Stimulated activated CD8-positive, alpha-beta memory T cell treated with anti-CD3 and anti-CD28 coated beads, Interleukin-4, amount 100 ng/mL, for 1 hour (primary cell): ENCODE measurements at places on chromosomes 2 and 18.

DNA sequence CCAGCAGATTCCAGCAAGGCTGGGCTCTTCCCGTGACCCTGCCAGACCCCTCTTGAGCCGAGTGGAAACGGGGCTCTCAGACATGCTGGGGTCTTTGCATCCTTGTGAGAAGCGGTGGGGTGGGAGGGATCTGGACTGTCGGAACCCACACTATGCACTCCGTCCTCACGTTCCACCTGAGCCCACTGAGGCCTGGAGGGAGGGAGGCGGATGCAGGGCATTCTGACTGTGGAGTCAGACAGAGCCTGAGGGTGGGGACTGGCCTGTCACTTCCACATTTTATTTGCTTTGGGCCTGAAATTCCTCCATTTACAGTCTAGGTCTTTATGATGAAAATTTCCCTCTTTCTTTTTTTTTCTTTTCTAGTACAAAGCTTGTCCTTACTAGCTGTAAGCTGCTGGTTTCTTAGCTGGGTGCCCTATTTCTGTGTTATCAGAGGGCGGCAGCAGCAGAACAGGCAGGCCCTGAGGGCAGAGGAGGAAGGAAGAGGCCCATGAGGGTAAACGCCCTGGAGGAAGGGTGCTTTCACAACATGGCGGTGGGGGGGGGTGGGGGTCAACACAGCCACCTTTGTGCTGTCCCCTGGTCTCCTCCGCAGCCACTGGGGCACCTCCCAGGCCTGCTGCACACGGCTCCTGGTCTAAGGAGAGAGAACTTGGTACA is 373.5 kb upstream of the MYT1L start:
- DNase-seq, result no peak

DNA sequence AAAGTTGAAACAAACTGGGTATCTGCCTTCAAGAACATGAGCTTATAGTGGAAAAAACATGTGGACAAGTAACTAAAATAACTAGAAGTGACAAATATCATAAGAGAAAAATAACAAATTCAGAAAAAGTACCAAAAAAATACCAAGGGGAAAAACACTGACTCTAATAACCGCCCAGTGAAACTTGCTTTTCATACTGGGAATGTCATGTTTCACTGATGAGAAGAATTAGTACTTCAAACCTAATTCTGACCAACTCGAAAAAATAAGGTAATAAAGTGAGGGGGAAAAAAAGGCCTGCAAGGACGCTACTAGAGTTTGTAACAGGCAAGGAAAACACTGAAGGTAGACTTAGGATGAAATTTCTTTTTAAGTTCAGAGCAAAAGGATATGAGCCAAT is 83.6 kb downstream of the RTTN start:
- DNase-seq, result no peak

DNA sequence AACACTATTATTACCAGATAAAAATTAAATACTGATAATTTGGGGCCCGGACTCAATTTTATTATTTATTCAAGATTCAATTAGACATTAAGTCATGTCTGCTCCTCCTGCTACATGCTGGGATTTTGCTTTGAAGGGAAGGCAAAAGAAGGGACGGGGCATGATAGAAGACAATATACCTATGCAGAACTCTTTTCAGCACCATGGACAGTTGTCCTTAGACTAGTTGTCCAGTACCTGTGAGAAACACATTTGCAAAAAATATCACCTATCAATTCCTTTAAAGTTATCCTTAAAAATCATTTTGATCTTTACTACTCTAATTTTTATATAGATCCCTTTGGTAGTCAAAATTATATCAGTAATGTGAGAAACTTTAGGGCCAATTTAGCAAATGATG is 100.2 kb upstream of the SULT1C3 start:
- DNase-seq, result no peak

- DNase-seq, result no peak
Observed at GRCh38 chr2:52356556-52356955, 1324.6 kb upstream of the NRXN1 start.

DNA sequence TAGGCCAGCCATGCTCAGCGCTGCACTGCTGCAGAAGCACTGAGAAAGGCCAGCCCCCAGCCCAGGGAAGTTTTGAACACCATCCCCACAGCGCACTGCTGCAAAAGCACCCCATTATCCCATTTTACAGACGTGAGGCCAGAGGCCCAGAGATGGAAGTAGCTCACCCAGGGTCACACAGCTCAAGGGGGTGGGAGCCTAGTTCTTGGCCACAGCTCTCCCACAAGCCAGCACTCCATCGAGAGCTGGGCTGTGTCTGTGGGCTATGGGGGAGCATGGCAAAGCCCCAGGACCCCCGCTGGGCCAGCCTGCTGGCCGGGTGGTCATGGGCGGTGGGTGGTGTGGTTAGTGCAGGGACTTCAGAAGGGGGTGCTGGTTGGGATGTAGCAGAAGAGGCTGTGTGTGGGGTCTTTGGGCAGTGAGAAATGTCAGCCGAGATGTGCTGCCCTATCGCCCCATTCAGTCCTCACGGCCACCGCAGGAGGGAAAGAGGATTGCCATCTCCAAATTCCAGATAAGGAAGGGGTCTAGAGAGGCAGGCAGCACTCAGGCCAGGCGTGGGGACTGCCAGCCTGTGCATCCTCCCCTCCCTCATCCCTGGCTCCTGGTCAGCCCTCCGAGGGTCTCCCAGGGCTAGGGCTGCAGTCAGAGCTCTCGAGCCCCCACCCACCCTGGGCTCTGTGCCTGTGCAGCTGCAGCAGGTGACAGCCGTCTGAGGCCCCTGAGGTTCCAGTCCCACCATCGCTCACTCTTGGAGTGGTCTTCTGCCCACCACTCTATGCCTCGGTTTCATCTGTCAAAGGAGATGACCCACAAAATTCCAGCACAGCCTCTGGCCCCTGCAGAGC is 17.0 kb upstream of the GPR17 start:
- DNase-seq, result no peak

GRCh38 chr2:118295592-118296390 is 207.5 kb downstream of the INSIG2 start:
- no peak for DNase-seq

DNA sequence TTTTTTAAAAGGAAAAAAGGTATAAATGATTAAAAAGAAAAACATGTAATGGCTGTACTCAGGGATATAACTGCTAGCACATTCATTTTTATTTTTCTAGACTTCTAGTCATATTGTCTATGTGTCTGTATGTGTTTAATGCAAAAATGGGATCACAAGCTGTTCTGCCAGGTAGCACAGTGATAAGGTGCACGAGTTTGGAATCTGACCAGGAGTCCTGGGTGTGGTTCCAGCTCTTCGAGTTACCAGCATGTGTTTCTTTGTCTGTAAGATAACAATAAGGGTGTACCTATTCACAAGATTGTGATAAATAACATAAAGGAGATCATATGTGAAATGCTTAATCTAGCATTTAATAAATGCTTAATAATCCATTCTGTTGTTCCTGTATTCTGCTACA is 145.3 kb downstream of the PKP4 start:
- no peak for DNase-seq

DNA sequence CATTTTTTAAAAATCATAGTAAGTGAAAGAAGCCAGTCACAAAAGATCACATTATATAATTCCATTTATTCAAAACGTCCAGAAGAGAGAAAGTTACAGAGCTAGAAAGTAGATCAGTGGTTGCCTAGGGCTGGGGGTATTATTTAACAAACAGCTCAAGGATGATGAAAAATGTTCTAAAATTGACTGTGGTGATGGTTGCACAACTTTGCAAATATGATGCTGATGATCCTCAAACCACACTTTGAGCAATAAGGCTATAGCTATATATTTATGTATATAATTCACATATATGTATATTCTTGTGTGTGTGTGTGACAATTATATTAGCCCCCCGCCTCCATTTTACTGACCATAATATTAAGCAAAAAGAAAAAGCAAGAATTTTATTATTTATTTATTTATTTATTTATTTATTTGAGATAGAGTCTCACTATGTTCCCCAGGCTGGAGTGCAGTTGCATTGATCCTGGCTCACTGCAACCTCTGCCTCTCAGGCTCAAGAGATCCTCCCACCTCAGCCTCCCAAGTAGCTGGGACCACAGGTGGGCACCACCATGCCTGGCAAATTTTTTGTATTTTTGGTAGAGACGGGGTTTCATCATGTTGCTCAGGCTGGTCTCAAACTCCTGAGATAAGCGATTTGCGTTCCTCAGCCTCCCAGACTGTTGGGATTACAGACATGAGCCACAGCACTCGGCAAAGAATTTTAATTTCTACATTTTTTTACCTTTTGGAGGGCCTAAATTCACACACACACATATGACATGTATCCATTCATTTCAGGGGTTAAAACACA is 1.9 kb downstream of the WDR12 start:
- DNase-seq, result no peak

- no peak for DNase-seq
Observed at GRCh38 chr2:8889978-8890377, 52.6 kb upstream of the KIDINS220 start.

- DNase-seq, result no peak
Observed at GRCh38 chr2:74768401-74768914, 65.5 kb upstream of the HK2 start.

DNA sequence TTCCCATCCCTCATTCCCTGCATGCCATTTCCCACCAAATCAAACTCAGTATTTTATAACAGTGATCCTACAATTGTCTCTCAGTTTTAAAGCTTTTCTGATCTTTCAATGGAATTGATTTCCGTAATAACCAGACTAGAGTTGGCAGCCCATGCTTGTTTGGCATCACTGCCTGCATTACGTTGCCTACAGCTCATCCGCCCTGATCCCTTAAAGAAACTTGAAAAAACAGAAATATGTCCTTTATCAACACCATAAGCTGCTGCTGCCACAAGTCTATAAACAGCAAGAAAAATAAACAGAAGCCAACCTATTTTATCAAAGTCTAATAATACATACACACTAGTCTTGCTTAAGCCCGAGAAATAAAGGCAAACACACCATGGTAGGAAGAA is 331.0 kb downstream of the METTL4 start:
- no peak for DNase-seq
